ENCODE measurements at places on chromosomes 6 and 20. TPM values are rescaled to one million over a fixed set of nuclear protein-coding genes. Genes with fewer than 3 reads are reported as not detected.

- no peak overlapping the region for H3K27ac ChIP-seq
- H3K4me1 ChIP-seq, result no peaks in the 10 kb centered on the region
- no peak overlapping the region for H3K4me3 ChIP-seq
Observed at GRCh38 chr6:43395776-43396175, 26.3 kb upstream of the ZNF318 start.

DNA sequence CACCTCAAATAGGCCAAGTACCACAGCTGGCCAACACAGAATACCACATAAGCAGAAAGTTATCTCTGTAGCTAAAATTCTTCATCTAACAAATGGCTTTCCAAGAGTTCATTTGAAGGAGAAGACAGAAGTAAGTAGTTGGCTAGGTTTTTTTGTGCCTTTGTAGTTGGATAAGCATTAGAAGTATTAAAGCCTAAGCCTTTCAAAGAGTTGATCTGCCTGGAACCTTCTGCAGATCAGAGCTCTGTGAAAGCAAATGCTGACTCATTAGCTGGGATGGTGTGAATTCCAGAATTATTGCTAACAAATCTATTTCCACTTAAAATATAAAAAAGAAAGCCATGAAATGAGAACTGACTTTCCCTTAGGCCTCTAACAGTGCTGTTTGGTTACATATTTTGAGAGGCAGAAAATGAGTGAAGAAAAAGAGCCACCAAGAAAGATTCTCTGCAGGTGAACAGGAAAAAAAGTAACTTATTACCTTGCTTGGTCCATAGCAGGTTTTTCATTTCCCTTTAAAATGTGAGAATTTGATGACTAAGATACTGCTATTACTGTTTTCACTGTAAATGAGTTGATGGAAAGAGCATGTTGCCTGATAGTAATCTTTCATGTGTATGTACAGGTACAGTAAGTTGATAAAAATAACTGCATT, 763.2 kb upstream of the FLRT3 start:
- H3K36me3 ChIP-seq, result no peaks in the 10 kb centered on the region
- H3K27me3 ChIP-seq, result no peaks in the 10 kb centered on the region
- no peak for DNase-seq
- H3K4me1 ChIP-seq, result no peaks in the 10 kb centered on the region
- H3K27ac ChIP-seq, result no peak overlapping the region

- no peaks in the 10 kb centered on the region for H3K36me3 ChIP-seq
- no peak overlapping the region for H3K27ac ChIP-seq
- no peak for DNase-seq
- H3K27me3 ChIP-seq, result no peaks in the 10 kb centered on the region
Observed at GRCh38 chr20:22986601-22987000, 48.5 kb upstream of the SSTR4 start.

GRCh38 chr6:120646101-120646500, 688.2 kb downstream of the TBC1D32 start:
- H3K4me1 ChIP-seq, result no peaks in the 10 kb centered on the region
- DNase-seq, result no peak
- H3K36me3 ChIP-seq, result no peaks in the 10 kb centered on the region

DNA sequence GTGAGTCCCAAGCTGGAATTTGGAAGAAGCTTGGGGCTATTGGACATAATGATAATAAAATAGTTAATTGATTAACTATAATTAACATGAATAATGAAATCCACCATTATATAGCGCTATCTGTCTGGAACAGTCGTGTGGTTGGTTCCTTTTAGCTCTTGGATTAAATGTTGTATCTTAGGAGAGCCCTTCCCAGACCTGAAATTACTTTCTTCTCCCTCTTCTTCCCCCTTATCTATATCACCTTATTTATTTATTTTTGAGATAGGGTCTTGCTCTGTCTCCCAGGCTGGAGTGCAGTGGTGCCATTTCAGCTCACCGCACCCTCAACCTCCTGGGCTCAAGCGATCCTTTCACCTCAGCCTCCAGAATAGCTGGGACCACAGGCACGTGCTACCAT, 64.6 kb downstream of the NCOA3 start:
- H3K27ac ChIP-seq, result no peak overlapping the region
- H3K4me3 ChIP-seq, result no peak overlapping the region
- no peak for DNase-seq
- no peaks in the 10 kb centered on the region for H3K27me3 ChIP-seq

PCK1 gene
- polyA plus RNA-seq, result not detected

Measured in fibroblast of lung (primary cell).